ENCODE measurements at places on chromosomes 5 and 9.

GRCh38 chr5:122154491-122154890 is 25.1 kb downstream of the ZNF474 start:
- no peak for DNase-seq

GRCh38 chr9:88998503-88998902 is 7.2 kb downstream of the S1PR3 start:
- no peak for DNase-seq

- no peak for DNase-seq
Observed at GRCh38 chr9:72951520-72952380, 1.1 kb downstream of the ALDH1A1 start.

DNA sequence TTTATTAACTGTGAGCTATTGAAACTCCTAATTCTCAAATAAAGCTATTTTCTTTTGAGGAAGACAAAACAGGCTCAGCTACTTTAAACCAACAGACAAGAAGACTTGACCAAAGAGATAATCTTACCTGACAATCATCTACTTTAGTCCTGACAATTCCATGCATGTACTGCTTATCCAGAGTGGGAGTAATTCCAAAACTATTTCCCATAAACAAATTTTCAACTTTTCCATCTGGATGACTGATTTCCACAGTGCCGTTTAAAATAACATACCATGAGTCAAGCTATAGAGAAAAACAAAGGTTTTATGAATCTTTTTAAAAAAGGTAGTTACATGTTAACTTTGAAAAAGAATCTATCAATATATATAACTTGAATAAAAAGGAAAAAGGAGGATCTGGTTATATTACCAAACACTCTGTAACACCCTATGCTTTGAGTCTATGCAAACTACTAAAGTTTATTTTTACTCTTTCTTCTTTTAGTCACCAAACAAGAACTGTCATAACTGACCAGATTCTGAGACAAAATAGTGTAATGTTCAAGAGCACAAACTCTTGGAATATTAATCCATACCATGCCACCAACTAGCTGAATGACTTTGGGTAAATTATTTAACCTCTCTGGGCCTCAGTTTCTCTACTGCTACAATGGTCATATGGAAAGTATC is 129.7 kb downstream of the RAPGEF6 start:
- no peak for DNase-seq

GRCh38 chr9:84481231-84481630 is 140.7 kb upstream of the SLC28A3 start:
- no peak for DNase-seq

GRCh38 chr9:84404095-84404686 is 63.6 kb upstream of the SLC28A3 start:
- DNase-seq = no peak

GRCh38 chr9:114906922-114907571 is 23.3 kb downstream of the TNFSF8 start:
- DNase-seq = no peak

GRCh38 chr5:66609615-66610014 is 13.4 kb downstream of the MAST4 start:
- DNase-seq = no peak

DNA sequence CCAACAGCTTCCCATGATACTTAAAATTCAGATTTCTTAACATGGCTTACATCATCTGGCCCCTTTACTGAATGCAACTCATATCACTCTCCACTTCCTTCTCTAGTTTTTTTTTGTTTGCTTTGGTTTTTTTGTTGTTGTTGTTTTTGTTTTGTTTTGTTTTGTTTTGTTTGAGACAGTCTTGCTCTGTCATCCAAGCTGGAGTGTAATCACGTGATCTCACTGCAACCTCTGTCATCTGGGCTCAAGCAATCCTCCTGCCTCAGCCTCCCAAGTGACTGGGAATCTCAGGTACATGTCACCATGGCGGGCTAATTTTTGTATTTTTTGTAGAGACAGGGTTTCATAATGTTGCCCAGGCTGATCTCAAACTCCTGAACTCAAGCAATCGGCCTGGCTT is 41.4 kb downstream of the CPLANE1 start:
- DNase-seq = no peak

- DNase-seq = no peak
Observed at GRCh38 chr9:71808068-71808467, 39.8 kb upstream of the CEMIP2 start.

GRCh38 chr5:32357658-32358057 is 44.9 kb upstream of the MTMR12 start:
- no peak for DNase-seq

- DNase-seq = no peak
Observed at GRCh38 chr5:142421621-142422397, 97.0 kb upstream of the SPRY4 start.

GRCh38 chr9:108953983-108954574 is 19.9 kb downstream of the ABITRAM start:
- DNase-seq = no peak

DNA sequence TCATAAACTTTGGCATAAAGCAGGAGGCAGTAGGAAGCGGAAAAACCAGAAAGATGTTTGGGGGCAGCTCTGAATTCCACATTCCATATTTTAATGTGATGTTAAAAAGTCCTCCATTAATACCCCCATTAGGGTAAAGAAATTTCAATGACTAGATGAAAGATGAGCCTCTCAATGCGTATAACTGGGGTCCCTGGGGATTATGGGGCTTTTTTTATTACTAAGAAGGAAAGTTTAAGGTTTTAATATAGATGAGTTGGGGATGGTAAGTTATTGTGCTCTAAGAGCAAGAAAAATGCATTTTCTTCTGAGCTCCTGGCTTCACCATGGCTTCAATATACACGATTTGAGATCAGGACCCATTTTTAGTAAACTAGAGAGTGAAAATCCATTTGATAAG is 321.9 kb downstream of the CDK5RAP2 start:
- no peak for DNase-seq

All from right renal cortex interstitium (tissue), 3 donors.